Small intestine (tissue), 16 donors: ENCODE measurements at places on chromosomes 3 and 15.

DNA sequence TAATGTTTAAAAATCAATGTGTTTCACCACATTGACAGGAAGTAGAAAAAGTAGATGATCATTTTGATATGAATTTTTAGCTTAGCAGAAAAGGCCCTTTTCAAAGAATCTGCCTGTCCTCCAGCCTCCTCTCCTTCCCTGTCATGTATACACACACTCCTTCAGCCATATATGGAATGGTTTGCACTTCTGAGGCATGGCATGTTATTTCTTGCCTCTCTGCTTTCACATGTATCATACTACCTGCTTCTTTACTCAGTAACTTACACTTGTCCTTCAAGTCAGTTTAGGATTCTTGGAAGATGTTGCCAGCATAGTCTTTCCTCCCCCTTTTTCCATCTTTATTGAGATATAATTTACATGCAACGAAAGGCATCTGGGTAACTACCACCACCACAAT, 79.0 kb downstream of the REC114 start:
- no peak for DNase-seq

DNA sequence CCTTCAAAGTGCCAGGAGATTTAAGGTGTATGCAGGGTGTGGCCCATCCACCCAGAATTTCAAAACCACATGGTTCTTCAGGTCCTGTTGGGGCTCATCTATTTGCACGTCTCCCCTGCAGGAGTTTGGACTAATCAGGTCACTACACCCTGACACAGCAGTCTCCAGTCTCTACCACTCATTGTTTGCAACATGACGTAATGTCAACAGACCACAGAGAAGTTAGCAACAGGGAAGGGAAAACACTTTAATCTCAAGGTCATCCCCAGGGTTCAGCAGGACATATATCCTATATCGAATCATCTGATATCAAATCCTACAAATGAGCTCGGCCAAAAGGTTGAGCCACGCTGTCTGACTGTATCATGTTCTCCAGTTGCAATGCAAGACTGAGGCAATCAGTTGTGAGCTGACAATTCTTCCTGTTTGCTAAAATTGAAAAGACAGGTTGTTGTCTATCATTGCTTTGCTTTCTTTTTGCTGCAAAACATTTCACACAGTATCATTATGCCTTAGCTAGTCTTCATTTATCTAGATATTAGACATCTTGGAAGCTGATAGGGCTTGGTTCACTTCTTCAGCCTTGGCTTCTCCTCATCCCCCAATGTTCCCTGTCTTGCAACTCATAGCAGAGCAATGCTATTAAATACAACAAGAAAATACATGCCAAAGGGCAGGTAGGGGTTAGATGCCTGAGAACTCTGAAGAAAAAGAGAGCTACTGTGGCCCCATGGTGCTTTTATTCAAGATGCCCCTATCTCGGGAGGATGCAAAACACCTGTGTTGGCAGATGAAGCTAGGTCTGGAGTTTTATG, 13.4 kb upstream of the LEKR1 start:
- DNase-seq: peak; percentile 90

DNA sequence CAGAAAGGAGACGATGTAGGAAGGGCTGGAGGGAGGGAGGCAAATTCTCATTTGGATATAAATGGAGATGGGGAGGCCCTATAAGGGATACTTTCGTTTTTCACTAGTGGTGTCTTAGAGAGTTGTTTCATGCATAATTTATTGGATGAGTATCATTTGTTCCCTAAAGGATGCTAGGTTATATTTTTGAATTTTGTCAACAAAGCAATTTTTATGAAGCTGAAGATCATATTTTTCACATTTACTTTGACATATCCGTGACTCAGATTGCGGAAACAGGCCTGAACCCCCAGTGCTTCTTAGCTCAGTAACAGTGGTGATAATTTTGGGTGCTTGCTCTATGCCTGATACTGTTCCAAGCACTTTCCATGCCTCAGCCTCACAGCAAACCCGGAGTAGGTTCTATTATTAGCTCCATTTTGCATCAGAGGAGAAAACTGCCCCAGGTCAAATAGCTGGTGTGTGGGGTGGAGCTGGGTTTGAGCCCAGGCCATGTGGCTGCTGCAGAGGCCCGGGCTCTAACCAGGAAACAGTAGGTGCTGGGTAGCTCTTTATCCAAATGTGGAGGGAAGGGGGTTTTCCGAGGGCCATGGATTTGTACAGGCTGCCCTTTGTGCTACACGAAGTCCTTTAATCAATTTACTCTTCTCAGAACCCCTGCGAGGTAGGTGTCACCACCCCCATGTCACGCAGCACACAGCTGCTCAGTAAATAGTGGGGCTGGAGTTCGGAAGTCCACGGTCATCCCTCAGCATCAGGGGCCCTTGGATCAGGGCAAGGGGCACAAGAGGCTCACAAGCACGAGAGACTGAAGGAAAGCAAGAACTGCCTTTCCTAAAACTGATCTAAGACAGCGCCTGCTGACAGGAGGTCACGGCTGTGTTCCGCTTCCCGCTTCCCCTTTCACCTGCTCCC, 99.1 kb downstream of the SLC49A4 start:
- DNase-seq: no peak

DNA sequence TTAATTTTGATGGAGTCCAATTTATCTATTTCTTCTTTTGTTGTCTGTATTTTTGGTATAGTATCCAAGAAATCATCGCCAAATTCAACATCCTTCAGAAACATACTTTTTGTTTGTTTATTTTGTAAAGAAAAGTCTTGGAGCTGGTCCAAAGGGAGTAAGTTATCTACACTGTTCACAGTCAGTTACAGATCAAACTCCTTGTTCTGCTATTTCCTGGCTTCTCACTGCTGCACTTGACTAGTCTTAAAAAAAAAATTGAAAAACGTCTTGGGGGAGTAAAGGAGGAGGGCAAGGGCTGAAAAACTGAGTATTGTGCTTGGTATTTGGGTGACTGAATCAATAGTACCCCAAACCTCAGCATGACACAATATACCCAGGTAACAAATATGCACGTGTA, 105.6 kb downstream of the NFKBIZ start:
- no peak for DNase-seq

- peak; percentile 59 for DNase-seq
Measured at GRCh38 chr15:39976291-39977274, 42.7 kb downstream of the EIF2AK4 start.

DNA sequence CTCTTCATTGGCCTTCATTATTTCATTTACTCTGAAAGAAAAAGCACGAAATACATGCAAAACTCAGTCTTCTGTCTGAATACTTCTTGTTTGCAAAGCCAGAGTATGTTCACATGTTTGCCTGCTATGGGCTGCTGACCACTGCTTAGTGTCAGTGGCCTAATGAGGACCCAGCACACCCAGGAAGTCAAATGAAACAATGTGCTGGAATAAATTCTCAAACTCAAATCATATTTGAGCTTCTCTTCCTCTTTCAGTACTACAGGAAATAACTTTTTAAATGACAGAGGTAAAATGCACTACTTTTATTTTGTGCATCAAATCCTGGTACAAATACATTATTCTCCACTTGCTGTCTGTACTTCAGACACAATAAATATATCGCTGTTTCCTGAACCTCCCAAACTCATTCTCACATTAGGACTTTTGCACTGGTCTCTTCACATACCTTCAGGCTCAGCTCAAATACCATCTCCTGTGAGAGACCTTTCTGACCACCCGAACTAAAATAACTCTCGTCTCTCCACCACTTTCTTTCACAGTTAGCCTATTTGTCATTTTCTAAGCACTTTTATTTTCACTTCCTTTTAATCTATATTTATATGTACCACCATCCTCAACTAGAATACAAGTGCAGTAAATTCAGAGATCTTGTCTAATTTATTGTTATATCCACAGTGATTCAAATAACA, 176.8 kb downstream of the TUSC7 start:
- no peak for DNase-seq

DNA sequence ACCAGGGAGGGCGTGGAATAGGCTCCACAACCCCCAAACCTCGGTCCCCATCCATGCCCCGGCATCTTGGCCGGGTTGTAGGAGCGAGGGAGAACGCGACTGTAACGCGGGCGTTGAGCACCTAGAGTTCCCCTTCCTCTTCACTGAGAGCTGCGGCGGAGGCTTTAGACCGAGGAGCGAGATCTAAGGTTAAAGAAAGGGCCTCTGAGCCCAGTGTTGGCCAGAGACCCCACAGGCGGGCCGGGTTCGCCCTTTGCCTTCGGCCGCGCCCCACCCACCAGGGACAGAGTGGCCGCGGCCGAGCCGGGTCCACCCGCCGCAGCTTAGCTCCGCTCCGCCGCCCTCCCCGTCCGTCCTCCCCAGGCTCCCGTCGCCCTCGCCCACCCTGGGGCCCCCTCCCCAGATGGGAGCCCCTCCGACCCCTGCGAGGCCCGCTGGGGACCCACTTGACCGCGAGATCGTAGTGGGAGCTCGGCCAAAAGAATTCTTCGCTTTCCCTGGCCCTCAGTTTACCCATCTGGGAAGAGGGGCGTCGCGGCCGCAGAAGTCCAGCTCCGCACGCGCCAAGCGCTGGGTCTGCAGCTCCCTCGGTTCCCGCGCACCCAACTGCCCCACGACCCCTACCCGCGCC, 425 bp downstream of the ANPEP start:
- DNase-seq: no peak

- DNase-seq: no peak
Measured at GRCh38 chr3:12905316-12906071, 64.1 kb upstream of the RPL32 start.

DNA sequence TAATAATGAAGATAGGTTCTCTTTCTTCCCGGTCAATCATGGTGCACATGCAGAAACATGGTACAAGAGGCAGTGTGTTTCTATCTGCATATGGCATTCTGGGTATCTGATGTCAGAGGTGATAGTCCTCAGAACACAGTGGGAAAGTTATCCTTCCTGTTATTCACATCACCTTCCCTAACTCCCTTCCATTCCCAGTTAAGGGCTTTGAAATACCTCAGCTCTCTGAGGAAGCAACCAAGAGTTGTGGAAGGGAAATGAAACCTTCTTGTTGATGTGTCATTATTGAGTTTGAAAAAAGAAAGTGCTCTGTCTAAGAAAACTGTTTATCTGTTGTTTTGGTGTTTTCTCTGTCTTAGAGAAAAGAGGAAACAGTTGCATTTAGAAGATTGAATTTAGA, 21.9 kb upstream of the P2RY13 start:
- no peak for DNase-seq

DNA sequence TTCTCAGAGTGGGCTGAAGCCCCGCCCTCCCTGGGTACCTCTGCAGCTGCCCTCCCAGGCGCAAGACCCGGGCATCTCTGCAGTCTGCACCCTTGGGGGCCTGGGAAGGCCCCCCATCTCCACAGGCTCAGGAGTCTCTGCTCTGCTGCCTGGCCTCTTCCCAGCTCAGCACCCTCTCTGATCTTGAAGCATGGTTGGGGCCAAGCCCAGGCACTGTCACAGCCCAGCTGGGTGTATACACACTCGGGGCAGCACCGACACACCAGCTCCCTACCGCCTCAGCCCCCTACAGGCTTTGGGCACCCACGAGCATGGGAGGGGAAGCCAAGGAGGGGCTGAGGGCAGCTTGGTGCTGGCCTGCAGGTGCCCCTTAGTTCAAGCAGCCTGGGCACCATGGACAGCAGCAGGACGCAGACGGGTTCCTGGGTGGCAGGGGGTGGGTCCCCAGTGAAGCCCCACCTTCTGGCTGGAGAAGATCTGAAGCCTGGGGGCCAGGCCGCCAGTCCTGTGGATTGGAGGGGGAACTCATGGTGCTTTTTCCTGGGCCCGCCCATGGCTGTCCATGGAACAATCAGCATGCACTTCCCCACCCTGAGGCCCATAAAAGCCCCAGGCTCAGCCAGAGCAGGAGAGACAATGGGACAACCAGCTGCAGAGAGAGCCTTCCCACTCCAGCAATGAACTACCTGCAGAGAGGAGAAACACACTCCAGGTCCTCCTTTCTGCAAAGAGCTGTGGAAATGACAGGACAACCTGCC, 170.6 kb downstream of the TJP1 start:
- no peak for DNase-seq

- DNase-seq: no peak
Measured at GRCh38 chr15:42628761-42629160, 53.4 kb downstream of the STARD9 start.

- DNase-seq: no peak
Measured at GRCh38 chr3:14177580-14178246, 688 bp downstream of the XPC start.

DNA sequence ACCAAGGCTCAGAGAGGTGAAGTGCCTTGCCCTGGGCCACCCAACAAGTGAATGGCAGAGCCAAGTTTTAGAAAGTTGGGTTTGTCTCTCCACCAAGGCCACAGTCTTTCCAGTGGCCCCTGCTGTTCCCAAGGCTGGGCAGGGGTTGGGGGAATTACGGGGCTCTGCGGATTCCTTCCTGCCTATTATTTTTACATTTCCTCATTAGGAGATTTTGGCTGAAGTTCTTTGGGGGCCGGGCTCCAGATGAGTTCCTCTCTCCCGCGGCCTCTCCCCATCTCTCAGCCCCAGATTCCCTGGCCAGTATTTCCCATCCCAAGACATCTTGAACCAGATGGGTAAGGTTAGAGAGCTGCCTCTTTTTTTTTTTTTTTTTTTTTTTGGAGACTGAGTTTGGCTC, 44.0 kb upstream of the SMAD6 start:
- no peak for DNase-seq

GRCh38 chr15:29990954-29991353, 91.8 kb upstream of the GOLGA8J start:
- DNase-seq: no peak

- DNase-seq: peak; percentile 31
Measured at GRCh38 chr3:119098619-119099222, 47.2 kb upstream of the TEX55 start.

DNA sequence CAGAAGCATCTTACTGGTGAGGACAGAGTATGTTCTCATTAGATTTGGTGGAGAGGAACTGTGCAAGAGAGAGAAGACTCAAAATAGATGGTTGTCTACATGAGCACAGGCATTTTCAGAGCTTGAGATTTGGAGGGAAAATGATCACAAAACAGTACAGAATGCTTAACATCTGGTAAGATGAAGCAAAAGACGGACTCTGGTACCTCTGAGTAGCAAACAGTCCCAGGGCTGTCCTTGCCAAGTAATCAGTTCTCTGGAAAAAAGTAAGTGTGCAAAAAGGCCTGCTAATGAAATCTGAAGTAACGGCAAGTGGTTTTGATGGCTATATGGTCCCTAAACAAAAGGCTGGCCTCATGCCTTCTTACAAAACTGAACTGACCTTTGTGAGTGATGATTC, 414.2 kb downstream of the CNTN4 start:
- DNase-seq: no peak

DNA sequence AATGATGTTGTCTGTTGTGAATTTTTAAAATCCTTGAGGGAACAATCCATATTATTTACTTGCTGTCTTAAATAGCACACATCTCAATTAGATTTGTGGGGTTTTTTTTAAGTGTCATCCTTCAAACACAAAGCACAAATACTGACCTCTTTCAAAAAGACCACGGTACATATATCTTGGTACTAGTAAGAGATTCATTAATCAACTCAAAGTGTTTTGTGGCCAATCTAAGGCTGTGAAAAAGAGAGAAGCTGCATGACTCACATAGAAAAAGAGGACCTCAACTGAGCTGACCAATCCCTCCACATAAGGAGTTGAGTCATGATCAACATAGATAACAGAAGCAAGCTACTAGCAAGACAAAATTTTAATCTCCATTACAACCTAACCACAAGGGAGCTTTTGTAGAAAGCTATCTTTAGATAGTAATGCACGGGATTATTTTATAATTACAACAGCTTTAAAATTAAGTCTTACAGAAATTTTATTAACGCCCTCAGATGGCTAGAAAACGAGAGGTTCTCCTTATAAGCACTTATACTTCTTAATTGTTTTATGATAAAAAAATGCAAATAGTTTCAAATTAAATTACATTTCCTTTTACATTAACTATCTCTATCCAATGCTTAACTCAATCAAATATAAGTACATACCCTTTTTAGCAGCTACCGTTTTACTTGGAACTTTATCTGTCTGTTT, 60.5 kb downstream of the TOP2B start:
- DNase-seq: no peak
